ENCODE measurements at places on chromosomes 3 and 15.
A peak's percentile ranks its signal among the peaks of the same experiment; 100 is the strongest.

DNA sequence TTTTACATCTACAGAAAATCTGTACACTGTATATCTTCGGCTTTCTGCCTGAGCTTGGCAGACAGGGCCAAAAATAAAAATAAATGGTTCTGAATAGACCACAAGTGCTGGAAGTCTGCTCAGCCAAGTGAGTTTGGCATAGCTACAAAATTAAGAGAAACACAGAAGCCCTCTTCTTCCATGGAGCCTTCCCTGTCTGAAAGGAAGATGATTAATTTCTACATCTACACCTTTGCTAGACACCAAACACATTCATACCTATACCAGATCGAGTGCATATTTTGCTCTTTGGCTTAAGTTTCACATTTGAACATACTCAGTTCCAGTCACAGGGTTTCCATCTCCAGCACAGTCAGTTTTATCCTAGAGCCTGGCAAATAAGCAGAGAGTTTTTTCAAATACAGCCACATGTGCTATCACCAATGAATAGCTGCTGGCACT is 224.6 kb downstream of the GREM1 start:
- no peak for DNase-seq

DNA sequence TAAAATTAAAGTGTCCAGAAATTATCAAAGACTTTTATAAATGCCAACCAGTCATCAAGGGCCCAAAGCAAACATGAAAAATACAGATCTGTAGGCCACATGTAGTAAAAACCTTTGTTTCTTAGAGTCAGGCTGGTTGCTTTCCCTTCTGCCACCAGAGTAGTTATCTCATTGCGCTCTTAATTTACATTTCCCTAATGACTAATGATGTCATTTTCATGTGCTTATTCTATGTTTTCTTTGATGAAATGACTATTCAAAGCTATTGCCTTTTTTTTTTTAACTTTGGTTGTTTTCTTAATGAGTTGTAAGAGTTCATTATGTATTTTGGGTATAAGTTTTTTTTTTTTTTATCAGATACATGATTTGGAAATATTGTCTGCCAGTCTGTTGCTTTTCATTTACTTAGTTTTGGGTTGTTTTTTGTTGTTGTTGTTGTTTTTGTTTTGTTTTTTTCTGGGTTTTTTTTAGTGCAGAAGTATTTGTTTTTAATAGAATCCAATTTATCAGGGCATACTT is 140.6 kb downstream of the HCN4 start:
- no peak for DNase-seq

- no peak for DNase-seq
Observed at GRCh38 chr15:82968066-82968465, 15.5 kb upstream of the HOMER2 start.

- no peak for DNase-seq
Observed at GRCh38 chr3:188772886-188773285, 398.9 kb upstream of the TPRG1 start.

- peak; percentile 87 for DNase-seq
Observed at GRCh38 chr3:136276049-136276755, 26.1 kb downstream of the PCCB start.

DNA sequence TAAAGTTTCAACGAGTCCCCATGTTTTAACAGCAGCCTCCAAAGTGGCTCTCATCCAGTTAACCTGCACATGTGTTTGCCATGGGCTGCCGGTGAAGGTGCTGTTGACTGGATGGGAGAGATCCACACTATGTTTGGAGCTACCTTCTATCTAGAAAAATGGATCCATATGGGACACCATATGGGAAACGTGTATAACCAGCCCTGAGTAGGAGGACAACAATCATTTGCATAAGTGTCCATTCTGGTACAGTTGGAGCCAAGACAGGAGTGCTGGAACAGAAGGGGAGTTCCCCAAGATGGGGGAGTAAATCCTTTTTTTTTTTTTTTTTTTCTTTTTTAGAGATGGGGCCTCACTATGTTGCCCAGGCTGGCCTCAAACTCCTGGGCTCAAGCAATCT is 36.6 kb downstream of the MKRN2 start:
- DNase-seq, result no peak

DNA sequence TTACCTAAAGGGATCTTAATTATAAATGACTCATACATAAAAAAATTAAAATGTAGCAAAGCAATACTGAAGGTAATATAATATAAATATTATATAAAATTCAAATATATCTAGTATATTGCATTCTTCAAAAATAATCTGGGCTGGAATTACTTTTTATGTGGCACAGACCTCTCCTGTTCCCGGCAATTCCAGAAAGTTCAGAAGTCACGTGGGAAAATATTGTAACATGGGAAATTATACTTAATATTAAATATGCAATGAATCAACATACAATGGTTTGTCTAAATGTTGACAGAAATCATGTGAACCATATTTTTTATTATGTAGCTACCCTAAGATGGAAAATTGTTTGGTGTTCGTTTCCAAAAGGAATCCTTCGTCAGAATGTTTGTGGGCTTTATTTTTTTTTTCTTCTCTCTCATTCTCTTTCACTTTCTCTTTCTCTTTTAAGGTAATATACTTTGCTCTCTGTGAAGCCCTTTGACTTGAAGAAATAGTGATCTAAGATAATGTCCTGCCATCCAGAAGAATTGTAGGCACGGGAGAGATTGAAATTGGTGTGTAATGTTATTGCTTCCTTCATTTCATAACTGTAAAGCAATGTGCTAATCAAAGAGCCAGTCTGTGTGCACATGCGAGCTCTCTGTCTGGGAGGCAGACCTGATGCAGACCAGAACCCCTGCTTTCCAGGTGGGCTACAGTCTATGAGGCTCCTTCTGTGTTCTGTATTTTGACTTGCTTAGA is 559.4 kb downstream of the NR2F2 start:
- DNase-seq, result peak; percentile 32

- DNase-seq, result no peak
Observed at GRCh38 chr3:104347291-104347690, 1019.4 kb upstream of the ALCAM start.

GRCh38 chr3:177571944-177572315 is 374.6 kb upstream of the TBL1XR1 start:
- DNase-seq, result no peak

DNA sequence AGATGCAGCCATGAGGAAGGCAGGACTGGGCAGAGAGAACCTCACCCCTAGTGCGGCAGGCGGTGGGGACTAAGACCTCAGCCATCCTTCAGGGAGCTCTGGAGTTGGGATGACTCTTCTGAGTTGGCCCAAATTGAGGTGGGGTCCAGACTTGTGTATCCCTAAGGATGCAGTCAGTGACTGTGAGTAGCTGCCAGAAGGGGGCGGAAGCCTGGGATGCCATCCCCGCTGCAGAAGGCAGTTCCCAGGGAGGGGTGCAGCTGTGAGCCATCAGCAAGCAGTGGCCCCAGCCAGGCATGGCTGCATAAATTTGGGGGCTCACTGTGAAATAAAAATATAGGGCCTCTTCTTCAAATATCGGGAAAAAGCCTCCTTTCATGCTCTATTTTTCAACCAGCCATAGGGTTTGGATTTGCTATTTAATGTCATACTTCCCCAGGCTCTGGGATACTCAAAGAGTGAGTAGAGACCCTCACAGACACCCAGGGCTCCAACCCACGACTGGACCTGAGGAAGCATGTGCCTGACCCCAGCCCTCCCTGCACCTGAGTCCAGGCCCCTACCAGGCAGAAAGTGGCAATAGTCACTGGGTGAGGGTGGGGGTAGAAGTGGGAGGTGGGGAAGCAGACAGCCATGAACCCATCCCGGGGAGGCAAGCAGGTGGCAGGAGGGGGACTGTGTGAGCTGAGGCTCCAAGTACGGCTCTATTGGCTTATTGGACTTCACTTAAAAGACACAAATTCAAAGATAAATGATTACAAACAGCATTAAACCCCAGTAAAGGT is 30.5 kb downstream of the GRK7 start:
- DNase-seq, result no peak

GRCh38 chr3:196640297-196641018 is 964 bp downstream of the NRROS start:
- no peak for DNase-seq
